ENCODE measurements at places on chromosomes 11 and 22.
A peak's percentile ranks its signal among the peaks of the same experiment; 100 is the strongest.

DNA sequence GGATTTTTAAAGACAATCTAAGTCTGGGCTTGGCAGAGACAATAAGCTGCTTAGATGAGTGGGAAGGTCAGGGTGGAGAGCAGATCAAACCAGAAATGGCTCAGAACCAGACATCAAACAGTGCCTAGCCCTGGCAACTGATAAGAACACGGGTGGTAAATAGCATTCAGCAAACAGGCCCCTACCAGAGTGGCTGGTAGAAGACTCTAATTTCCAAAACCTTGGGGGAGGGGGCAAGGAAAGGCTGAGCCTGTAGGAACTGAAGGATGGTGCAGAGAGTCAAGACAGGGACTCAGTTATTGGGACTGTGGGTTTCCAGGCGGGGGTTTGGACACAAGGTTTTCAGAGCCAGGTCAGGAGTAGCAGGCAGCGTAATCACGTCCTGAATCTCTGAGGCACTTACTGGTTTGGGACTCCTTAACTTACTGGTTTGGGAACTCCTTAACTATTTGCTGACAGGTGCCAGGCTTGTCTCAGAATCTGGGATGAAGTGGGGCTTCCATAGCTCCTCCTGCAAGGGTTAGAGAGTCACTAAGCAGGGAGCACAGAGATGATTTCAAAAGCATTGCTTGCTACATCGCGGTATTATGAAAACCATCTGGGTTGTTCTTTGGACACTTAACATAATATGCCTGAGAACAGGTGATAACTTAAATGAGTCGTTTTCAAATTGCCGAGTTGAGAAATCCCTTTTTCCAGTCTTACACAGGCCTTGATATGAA is 5.7 kb upstream of the ABTB2 start:
- no peak for DNase-seq

- peak; percentile 44 for DNase-seq
Observed at GRCh38 chr22:42300259-42301076, 30.0 kb upstream of the TCF20 start.

DNA sequence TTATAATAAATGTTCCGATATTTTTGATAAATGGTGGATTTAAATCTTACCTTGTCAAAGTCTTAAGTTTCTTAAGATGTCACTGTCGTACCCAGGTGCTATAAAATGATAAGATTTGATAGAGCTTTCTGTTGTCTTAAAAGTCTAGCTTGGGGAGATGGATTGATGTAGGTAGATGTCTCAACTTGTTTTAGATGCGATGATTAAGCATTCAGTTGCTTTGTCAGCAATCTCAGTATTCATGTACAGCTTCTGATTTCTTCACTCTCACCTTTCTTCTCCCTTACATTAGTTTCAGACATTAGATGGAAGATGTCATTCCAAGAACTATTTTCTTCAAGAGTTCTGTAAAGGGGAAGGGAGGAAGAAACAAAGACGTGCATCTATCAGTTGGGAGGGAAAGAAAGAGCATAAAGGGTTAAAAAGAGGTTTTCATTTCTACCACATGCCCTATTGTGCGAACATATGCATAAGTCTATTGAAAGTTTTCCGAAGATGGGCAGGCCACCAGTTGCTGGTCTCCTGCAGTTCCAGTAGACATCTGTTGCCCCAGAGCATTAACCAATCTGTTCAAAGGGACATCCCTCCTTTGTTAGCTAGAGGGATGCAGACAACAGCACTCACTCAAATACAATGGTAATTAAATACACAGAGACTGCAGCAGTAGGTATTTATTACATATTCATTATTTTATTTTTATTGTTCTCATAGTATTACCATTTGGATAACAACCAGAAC is 38.4 kb downstream of the ZC3H12C start:
- no peak for DNase-seq

GRCh38 chr11:67376873-67377808 is 3.7 kb upstream of the CLCF1 start:
- DNase-seq: no peak

DNA sequence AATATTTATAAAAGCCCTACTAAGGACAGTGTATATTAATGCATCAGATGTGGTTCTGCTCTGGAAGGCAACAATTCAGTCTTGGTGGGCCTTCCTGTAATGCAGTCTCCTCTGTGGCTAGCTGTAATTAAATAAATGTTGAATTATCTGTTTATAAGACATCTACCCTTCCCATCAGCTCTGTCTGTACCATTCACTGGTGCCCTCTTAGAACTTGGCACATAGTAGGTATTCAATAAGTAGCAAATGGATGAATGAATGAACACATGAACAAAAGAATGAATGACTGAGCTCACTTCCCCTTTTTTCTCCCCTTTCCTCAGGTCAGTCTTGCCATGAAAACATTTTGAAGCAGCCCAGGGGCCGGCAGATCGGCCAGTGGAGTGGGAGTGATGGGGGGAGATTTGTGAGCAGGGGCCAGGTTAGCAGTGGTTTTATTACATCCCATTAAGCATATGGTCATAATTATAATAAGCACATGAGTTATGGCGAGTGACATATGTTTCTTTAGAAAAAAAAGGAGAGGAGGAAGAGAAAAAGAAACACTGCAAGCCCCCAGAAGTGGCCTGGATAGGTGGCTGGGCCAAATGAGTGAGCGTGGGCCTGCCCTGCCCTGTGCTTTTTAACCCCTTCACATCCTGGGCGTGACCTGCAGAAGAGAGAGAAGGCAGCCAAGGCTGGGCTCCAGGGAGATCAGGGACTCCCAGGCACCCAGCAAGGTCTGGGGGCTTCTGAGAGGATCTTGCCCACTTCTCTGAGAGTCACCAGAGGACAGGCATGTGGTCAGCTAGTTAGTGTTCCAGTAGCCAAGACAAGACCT is 48.6 kb upstream of the CD82 start:
- no peak for DNase-seq

GRCh38 chr22:41682033-41682807 is 6.4 kb downstream of the SNU13 start:
- peak; percentile 88 for DNase-seq

DNA sequence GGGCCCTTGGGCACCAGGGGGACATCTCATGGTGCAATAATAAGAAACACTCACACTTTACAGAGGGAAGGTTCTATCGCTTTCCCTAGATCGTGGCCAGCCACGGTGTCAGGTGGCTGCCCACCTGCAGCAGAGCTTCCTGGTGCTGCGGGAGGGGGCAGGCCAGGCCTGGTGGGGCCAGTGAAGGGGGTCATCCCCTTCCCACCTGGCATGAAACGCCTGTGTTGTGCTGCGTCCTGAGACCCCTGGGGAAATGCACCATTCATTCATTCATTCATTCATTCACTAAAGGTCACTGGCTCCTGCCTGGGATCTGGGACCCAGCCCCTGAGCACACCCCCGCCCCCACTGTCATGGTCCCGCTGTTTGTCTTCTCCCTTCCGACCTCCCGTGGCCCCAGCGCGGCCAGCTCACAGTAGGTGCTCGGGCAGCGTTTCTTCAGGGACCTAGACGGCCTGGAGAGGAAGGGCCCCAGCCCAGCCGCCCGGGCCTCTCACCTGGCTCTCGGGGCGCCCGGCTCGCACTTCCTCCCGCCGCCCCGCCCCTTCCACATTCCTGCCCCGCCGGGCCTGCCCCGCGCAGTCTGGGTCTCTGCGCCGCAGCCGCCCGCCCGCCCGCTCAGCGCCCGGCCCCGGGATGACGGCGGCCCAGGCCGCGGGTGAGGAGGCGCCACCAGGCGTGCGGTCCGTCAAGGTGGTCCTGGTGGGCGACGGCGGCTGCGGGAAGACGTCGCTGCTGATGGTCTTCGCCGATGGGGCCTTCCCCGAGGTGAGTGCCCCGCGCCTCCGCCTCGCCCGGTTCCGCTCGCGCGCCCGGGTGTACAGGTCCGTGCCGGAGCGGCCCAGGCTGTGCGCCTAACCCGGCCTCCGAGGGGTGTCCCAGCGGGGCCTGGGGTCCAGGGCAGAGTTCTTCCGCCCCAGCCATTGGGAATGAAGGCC is at the start of gene RHOD:
Gene RHOD, plus strand, starts transcription at position 581 of the 938 bp plus-strand sequence. Its CDS starts 56 bp downstream, at position 637.
- DNase-seq: peak; percentile 21

All from CD4-positive, alpha-beta T cell treated with Interleukin-10 for 1 hour (primary cell).